ENCODE measurements at places on chromosomes 5 and 9.

- DNase-seq, result no peak
Observed at GRCh38 chr5:167614294-167615021, 677.0 kb upstream of the WWC1 start.

- no peak for DNase-seq
Observed at GRCh38 chr5:138369261-138369660, 16.8 kb downstream of the KDM3B start.

GRCh38 chr5:174418809-174419539, 305.4 kb upstream of the MSX2 start:
- no peak for DNase-seq

DNA sequence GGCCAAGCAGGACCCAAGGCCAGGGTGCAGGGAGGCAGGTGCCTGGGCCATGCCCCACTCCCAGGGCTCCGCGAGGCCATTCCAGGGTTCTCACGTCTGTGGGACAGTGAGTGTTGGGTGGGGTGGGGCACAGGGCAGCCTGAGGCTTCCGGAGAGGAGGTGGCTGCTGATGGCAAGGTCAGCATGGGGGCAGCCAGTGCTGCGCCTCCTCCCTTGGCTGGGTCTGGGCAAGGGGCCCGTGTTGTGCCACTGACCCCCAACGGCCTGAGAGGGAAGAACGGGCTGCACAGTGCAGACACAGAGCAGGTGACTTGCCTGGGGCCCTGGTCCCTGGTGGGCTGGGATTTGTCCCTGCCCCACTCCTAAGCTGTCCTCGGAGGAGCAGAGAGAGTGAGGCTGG, 82.1 kb downstream of the RXRA start:
- no peak for DNase-seq

DNA sequence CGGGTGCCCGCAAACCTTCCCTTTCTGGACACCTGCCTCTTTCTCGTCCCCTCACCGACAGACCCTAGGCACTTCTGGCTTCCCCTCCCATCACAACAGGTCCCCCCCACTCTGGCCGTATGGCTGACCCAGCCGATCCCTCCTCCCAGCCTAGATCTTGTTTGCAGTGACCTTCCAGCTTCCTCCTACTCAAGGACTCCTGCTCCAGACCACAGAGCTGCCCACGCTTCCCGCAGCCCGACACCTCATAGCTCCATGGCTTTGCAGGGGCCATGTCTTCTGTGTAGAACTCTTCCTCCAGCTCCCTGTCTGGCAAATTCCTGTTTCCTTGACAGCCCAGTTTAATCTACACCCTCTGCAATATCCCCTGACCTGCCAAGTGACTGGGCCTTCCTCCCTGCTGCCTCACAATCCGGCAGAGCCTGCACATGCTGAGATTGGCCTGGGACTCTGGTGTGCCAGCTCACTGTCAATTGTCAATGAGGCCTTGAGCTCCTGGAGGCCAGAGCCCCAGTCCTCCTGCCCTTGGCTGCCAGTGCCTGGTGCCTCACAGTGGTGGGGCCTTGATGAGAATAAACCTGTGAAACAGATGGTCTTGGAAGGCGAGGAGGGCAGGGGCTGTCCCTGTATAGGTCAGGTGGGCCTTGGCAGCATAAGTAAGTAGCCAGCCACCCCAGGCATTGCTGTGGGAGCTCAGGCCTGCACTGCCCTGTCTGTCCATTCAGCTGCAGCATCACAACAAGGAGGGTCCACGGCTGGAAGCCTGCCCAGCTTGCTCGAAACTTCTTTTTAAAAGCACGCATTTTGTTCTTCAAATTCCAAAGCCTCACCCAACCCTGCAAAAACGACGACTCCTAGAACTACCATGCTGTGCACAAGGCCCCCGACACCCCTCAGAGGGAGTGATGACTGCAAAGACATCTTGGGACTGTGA, 50.5 kb downstream of the GADD45G start:
- no peak for DNase-seq

DNA sequence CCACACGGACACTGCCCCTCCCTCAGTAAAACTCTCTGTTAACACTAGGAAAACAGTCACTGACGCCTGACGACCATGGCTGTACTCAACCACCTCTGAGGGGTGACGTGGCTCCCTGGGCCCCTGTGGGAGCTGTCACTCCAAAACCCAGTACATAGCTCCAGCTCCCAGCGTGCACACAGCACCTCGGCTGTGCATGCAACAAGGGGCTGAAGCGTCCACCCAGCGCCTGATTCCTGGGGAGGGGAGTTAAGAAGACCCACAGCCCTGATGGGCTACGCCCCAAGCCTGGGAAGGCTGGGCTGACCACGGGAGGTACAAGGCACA, 36.3 kb downstream of the SLC12A7 start:
- DNase-seq, result no peak

GRCh38 chr5:150836703-150837102, 9.6 kb upstream of the IRGM start:
- no peak for DNase-seq

DNA sequence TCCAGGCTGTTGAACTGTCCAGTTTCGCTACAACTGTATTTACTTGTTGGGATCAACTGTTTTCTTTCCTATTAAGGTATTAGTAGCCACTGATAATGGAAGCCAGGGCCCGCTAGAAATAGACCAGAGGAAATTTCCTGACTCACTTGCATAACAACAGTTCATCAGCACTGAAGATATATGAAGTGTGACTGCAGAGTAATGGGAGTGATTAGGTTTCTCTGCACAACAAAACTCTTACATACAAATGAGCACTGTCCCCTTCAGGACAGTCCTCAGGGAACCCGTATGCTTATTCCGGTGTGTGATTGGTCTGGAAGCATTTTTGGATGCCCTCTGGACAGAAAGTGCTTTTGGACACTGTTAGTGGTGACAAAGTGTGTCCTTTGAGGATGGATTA, 55.3 kb downstream of the LIX1 start:
- no peak for DNase-seq

GRCh38 chr9:136399176-136400037, 563 bp downstream of the SNAPC4 start:
- peak; percentile 25 for DNase-seq

DNA sequence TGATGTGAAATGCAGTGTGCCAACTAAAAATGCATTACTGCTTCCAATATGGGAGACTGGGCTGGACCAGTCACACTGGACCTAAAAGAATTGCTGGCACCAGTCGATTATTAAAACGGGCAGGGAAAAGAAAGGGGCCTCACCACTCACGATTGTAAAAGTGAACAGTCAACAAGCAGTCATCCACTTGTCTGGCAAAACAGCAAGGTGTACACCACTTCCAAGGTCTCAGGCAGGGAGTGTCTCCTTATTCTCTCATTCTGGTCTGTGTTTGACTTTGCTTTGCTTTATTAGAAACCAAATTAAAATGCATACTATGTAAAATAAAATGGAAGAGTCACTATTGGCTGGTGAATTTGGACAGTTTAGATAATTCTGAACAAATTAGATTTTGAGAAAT, 57.8 kb upstream of the TRPM3 start:
- no peak for DNase-seq

GRCh38 chr5:136315667-136316066, 49.7 kb downstream of the TRPC7 start:
- no peak for DNase-seq

DNA sequence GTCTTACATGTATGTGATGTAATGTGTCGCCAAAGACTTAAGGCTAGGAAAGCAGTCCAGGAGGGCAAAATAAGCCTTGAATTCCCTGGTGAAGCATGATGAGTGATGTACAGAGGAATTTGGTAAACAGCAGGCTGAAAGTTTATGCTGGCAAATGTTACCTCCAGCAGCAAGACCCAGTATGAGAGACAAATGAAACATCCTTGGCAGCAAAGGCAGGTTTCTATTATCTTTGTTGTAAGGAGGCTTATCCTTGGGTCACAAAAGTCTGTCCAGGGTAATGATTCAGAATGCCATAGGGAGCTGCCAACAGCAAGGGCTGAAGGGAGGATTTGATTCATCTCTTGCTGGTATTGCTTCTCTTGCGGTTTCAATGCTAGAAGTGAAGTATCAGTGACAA, 75.9 kb upstream of the HTR4 start:
- no peak for DNase-seq

Data from activated T-helper 1 cell treated with anti-CD3 and anti-CD28 coated beads, Interleukin-2, amount 50 U/mL, for 16 hours (primary cell).